ENCODE measurements at places on chromosomes 13 and 19. TPM values are rescaled to one million over a fixed set of nuclear protein-coding genes. Genes with fewer than 3 reads are reported as not detected.

The CLDN10 gene
- total RNA-seq = 1.6 TPM

DNA sequence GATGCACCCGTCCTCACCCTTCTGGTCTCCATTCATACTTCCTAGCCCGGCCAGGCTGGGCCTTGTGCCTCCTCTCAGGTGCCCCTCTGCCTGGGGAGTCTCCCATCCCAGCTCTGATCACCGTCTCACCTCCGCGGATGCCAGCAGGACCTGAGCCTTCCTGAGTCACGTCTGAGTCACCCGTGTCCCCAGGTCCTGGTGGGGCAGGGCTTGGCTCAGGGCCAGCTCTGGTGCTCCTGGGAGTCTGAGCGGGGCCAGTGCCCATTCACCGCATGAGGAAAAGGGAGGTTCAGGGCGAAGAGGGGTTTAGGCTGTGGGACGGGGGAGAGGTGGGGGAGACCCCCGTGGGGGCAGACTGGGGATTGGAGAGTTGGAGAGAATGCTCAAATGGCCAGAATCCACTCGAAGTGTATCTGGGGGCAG, 593 bp downstream of the ATP8B3 start:
- peaks cover 6% of the 10 kb centered on the region for H3K4me1 ChIP-seq
- no peaks in the 10 kb centered on the region for H3K36me3 ChIP-seq
- peaks cover 13% of the 10 kb centered on the region for H3K27me3 ChIP-seq
- no peak overlapping the region for H3K4me3 ChIP-seq
- DNase-seq = no peak

DNA sequence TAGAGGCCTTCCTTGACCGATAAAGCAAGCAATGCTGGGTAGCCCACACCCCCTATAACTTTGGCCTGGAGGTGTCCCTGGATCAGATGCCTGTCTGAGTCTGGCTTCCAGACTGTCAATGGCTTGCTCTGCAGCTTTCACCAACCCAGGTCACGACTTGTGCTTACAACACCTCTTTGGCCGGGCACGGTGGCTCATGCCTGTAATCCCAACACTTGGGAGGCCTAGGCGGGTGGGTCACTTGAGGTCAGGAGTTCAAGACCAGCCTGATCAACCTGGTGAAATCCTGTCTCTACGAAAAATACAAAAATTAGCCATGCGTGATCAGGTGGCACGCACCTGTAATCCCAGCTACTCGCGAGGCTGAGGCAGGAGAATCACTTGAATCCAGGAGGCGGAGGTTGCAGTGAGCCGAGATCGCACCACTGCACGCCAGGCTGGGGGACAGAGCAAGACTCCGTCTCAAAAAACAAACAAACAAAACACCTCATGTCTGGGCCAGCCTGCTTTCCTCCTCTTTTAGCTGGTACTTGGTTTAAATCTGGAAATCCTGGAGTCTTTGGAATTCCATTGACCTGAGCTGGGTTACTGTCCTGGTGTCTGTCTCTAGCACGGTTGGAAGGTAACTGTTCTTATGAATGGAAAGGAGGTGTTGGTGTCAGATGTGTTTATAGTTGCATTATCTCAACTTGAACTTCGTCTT, 10.3 kb upstream of the GARRE1 start:
- no peaks in the 10 kb centered on the region for H3K4me1 ChIP-seq
- peaks cover 1% of the 10 kb centered on the region for H3K27me3 ChIP-seq
- no peaks in the 10 kb centered on the region for H3K36me3 ChIP-seq
- H3K4me3 ChIP-seq = no peak overlapping the region

The SBNO2 gene
- 46.4 TPM for total RNA-seq

DNA sequence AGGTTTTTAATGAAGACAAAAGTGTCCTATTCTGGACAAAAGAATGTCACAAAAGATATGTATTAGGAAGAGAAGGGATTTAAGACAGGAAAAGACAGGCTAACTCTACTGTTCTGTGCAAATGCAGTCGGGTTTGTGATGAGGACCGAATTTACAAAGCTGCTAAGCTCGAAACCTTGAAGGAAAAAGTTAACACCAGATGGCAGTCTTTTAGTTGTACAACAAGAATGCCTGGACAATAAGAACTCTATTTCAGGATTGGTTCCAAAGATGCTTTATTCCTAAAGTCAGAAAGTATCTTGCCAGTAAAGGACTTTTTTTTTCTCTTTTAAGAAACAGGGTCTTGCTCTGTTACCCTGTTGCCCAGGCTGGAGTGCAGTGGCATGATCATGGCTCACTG, 51.1 kb downstream of the HS6ST3 start:
- no peak overlapping the region for H3K4me3 ChIP-seq
- no peak overlapping the region for H3K27ac ChIP-seq
- DNase-seq = no peak
- no peaks in the 10 kb centered on the region for H3K27me3 ChIP-seq
- no peaks in the 10 kb centered on the region for H3K36me3 ChIP-seq

The TMEM145 gene
- 3.9 TPM for total RNA-seq

The OLFM2 gene
- total RNA-seq = 12.0 TPM

Data from endothelial cell (in vitro differentiated cells).